HCT116 (cell line): ENCODE measurements at places on chromosomes 2 and 18. TPM values are rescaled to one million over a fixed set of nuclear protein-coding genes. Genes with fewer than 3 reads are reported as not detected.

The SCN9A gene
- total RNA-seq = 0.07 TPM

The STAT4 gene
- 2.0 TPM for total RNA-seq

The PARD6G gene
- 12.8 TPM for total RNA-seq

The TFCP2L1 gene
- total RNA-seq = 8.4 TPM

The YPEL5 gene
- 27.1 TPM for total RNA-seq

The ZNF396 gene
- 1.3 TPM for total RNA-seq

The LINC00305 gene
- not detected for total RNA-seq

The GLI2 gene
- 3.4 TPM for total RNA-seq

The HOXD13 gene
- not detected for total RNA-seq

The SEPTIN10 gene
- total RNA-seq = 113 TPM

The CAPN14 gene
- total RNA-seq = not detected

The TP53I3 gene
- 20.1 TPM for total RNA-seq

The RESP18 gene
- total RNA-seq = not detected

DNA sequence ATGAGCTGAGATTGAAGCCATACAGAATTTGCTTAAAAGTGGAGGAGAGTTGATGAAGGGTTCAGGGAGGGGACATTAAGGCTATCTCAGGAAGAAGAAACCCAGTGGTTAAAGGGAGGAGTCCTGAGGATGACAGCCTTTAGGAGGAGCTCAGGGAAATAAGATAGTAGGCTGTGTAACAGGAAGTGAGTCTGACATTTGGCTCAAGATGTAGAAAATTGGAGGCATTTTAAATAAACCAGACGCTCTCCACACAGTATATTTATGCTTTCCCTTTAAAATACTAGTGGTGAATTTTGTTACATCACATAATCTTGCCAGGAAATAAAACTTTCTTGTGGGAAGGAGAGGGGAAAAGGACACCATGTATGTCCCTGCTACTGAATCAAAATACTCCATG, 11.6 kb downstream of the KCNH7 start:
- no peak overlapping the region for H3K4me3 ChIP-seq
- 0 out of 2 replicates have a peak, but pooled peaks cover 8% of the 10 kb centered on the region for H3K27me3 ChIP-seq
- no peak overlapping the region for H3K27ac ChIP-seq
- H3K4me1 ChIP-seq = no peaks in the 10 kb centered on the region
- H3K36me3 ChIP-seq = no peaks in the 10 kb centered on the region

DNA sequence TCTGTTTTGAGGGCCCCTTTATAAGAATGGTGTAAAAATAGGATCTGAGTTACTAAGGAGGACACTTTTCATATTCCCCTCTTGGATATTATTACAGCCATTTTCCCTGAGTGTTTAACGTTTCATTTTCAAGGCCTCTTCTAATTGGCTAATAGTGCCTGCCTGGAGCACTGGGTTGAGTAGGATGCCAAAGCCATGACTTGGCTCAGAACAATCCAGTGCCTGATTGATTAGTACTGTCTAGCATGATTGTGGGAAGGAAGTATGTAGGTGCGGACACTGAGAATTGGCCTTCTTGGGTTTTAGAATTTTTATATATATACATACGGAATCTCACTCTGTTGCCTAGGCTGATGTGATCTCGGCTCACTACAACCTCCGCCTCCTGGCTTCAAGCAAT, 66.1 kb downstream of the NAB1 start:
- H3K27me3 ChIP-seq = no peaks in the 10 kb centered on the region
- peak; percentile 27 for DNase-seq

DNA sequence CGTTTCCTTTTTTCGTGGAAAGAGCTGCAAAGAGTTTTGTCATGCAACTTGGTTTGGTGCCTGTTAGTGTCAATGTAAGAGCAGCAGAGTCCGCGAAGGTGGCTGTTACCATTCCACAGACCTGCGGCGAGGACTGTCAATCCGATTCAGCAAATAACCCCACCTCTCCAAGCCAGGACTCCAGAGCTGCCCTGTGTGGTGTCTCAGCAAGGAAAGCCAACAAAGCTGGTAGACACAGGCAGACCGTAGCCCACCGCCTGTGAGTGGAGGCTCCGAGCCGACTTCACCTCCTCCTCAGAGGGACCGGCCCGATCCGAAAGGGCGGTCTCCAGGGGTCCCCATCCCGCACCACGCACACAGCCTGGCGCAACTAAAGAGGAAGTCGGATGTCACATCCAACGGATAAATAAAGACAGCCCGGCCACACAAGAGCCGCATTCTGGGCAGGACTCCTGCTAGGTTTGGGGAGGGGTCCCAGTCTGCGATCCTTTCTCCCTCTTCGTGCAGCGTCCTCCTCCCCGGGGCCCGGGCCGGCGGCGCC, 819 bp downstream of the ANKRD44 start:
- DNase-seq = no peak
- no peaks in the 10 kb centered on the region for H3K36me3 ChIP-seq
- no peak overlapping the region for H3K27ac ChIP-seq
- no peaks in the 10 kb centered on the region for H3K27me3 ChIP-seq
- H3K4me3 ChIP-seq = peak overlapping the region; percentile 21; the same call in 1 of the 2 replicates
- H3K4me1 ChIP-seq = peaks cover 16% of the 10 kb centered on the region

DNA sequence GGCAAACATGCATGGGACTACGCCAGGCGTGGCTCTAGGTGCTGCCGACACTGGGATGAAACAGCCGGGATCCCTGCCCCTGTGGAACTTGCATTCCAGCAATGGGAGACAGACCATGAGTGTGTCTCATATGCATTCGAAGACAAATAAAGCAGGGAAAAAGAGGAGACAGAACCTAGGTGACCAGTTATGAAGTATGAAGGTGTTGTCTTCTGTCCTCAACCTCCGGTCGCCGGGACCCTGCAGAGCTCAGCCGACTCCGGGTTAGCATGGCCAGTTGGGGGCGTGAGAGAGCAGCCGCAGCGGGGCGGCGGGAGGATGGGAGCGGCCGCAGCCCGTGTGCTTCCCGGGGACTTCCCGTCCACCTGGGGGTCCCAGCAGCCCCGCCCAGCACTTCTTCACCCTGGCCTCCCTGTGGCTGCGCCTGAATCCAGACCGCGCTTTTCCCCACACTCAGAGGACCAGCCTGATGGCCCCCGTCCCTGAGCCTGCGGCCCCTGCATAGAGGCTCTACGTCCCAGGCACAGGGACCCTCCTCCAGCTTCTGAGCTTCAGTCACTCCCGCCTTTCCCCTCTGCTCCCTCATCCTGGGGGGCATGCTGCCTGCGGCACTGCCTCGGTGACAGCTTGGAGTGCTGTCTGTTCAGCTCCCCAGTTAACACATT, 11.4 kb downstream of the ID2 start:
- H3K4me3 ChIP-seq = no peak overlapping the region
- no peaks in the 10 kb centered on the region for H3K27me3 ChIP-seq
- peaks cover 12% of the 10 kb centered on the region for H3K4me1 ChIP-seq
- DNase-seq = no peak

- no peak for DNase-seq
- H3K27me3 ChIP-seq = no peaks in the 10 kb centered on the region
- H3K4me3 ChIP-seq = no peak overlapping the region
- no peaks in the 10 kb centered on the region for H3K4me1 ChIP-seq
- H3K36me3 ChIP-seq = no peaks in the 10 kb centered on the region
Observed at GRCh38 chr2:116517936-116518335, 1296.6 kb upstream of the DDX18 start.

GRCh38 chr2:156622491-156622890, 186.3 kb downstream of the GPD2 start:
- no peaks in the 10 kb centered on the region for H3K36me3 ChIP-seq
- H3K27me3 ChIP-seq = no peaks in the 10 kb centered on the region
- H3K4me3 ChIP-seq = no peak overlapping the region
- H3K4me1 ChIP-seq = no peaks in the 10 kb centered on the region
- DNase-seq = no peak

- H3K4me3 ChIP-seq = no peak overlapping the region
- H3K27ac ChIP-seq = no peak overlapping the region
- H3K36me3 ChIP-seq = no peaks in the 10 kb centered on the region
- DNase-seq = no peak
Observed at GRCh38 chr2:152433289-152433688, 98.3 kb downstream of the FMNL2 start.

- DNase-seq = no peak
- H3K27me3 ChIP-seq = peaks cover 6% of the 10 kb centered on the region; the same call in 1 of the 2 replicates
- no peak overlapping the region for H3K27ac ChIP-seq
- H3K4me1 ChIP-seq = peaks cover 7% of the 10 kb centered on the region; the same call in 1 of the 2 replicates
- no peak overlapping the region for H3K4me3 ChIP-seq
Observed at GRCh38 chr18:470661-471501, 29.6 kb downstream of the COLEC12 start.

DNA sequence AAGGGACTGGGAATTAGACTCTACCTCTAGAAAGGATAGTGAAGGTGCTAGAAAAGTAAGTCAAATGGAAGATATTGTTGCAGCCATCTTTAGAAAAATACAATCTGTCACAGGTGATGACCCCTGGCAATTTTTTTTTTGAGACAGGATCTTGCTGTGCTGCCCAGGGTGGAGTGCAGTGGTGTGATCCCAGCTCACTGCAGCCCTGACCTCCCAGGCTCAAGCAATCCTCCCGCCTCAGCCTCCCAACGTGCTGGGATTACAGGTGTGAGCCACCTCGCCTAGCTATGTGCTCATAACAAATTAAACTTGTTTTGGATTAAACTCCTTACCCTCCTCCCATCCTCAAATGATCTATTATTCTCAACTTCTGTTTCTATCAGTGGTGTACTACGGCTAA, 3.8 kb upstream of the GIGYF2 start:
- H3K27ac ChIP-seq = no peak overlapping the region
- H3K36me3 ChIP-seq = no peaks in the 10 kb centered on the region
- H3K4me3 ChIP-seq = no peak overlapping the region
- no peak for DNase-seq
- H3K27me3 ChIP-seq = no peaks in the 10 kb centered on the region
- peaks cover 8% of the 10 kb centered on the region for H3K4me1 ChIP-seq

DNA sequence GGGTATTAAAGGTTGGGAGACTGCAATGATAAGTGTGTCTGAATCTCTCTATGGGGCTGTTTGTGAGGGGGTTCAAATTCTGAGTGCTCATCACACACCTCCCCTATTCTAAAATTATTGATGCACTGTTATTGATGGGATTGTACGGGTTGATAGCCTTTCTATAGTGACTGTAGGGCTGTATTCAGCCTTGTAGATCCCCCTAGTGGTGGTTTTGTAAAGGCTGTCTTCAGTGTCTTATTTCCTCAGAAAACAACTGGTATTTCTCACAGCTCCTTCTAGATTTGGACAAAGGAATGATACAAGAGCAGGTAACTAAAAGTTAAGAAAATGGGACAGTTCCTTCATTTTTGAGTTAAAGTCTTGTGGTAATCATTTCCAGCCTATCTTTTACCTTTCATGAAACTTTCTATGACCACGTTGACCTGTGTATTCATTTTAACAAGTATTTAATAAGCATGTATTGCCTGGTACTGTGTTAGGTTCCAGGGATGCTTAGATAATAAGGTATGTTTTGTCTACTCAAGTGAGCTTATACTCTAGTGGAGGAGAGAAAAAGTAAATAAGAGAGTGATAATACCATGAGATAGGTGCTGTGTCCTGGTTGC, 21.2 kb downstream of the SMAD4 start:
- H3K4me3 ChIP-seq = no peak overlapping the region
- peak; percentile 38 for DNase-seq
- peaks cover 11% of the 10 kb centered on the region for H3K36me3 ChIP-seq
- no peaks in the 10 kb centered on the region for H3K4me1 ChIP-seq
- no peaks in the 10 kb centered on the region for H3K27me3 ChIP-seq
- H3K27ac ChIP-seq = no peak overlapping the region

GRCh38 chr2:191218292-191218898, 26.8 kb upstream of the MYO1B start:
- H3K36me3 ChIP-seq = no peaks in the 10 kb centered on the region
- peak; percentile 67 for DNase-seq
- H3K4me3 ChIP-seq = no peak overlapping the region
- H3K27me3 ChIP-seq = no peaks in the 10 kb centered on the region
- H3K27ac ChIP-seq = no peak overlapping the region

DNA sequence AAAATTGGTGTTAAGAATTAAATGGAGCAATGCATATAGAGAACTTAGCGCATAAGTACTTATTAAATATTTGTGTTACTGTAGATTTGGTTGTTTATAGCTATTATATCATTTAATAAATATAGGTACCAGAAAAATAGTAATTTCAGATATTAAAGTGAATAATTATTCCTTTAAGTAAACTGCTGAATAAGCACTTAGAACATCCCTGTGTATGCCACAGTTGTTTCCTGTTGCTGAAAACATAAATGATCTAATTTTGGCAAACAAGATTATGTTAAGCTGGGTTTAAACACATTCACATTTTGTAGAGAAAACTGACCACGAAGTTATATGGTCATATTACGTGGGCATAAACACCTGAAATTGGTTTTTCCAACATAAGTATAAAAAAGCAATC, 388.0 kb upstream of the ZNF804A start:
- no peaks in the 10 kb centered on the region for H3K4me1 ChIP-seq
- H3K36me3 ChIP-seq = no peaks in the 10 kb centered on the region
- H3K27ac ChIP-seq = no peak overlapping the region
- no peak for DNase-seq
- no peaks in the 10 kb centered on the region for H3K27me3 ChIP-seq
- no peak overlapping the region for H3K4me3 ChIP-seq

DNA sequence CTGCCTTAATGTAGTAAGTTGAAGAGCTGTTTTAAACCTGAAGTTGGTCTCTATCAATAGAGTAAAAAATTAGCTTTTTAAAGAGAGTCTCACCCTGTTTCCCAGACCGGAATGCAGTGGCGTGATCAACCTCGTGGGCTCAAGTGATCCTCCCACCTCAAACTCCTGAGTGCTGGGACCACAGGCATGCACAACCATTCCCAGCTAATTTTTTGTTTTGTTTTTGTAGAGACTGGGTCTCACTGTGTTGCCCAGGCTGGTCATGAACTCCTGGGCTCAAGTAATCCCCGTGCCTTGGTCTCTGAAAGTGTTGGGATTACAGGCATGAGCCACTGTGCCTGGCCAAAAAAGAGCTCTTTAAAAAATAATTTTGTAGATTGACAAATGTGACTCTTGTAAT, 40.3 kb downstream of the CRIM1 start:
- H3K36me3 ChIP-seq = no peaks in the 10 kb centered on the region
- DNase-seq = no peak
- peaks cover 5% of the 10 kb centered on the region; the same call in 1 of the 2 replicates for H3K4me1 ChIP-seq
- H3K27ac ChIP-seq = no peak overlapping the region
- H3K27me3 ChIP-seq = no peaks in the 10 kb centered on the region

- H3K27ac ChIP-seq = no peak overlapping the region
- H3K36me3 ChIP-seq = no peaks in the 10 kb centered on the region
- DNase-seq = no peak
- no peaks in the 10 kb centered on the region for H3K27me3 ChIP-seq
- H3K4me1 ChIP-seq = no peaks in the 10 kb centered on the region
Observed at GRCh38 chr2:236036045-236036444, 132.1 kb downstream of the GBX2 start.

GRCh38 chr2:52402128-52402527, 1365.5 kb upstream of the CHAC2 start:
- no peaks in the 10 kb centered on the region for H3K4me1 ChIP-seq
- H3K27ac ChIP-seq = no peak overlapping the region
- H3K36me3 ChIP-seq = no peaks in the 10 kb centered on the region
- no peaks in the 10 kb centered on the region for H3K27me3 ChIP-seq

DNA sequence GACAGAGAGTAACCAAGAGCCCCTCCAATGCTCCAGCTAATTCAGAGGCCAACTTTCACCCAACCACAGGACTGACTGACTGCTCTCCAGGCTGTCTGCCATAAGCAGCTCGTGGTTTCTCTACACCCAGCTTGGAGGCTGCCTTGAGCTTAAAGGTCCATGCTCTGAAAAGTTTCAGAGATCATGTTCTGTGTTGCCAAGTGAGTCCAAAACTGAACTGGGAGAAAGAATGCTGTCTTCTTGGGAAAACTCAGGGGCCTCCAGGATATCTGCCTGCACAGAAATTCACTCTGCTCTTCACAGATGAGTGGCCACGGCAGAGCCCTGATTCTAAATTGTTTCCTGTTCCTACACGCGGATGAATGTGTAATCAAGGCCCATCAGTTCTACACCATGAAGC, 51.1 kb downstream of the LPIN2 start:
- H3K27ac ChIP-seq = no peak overlapping the region
- no peaks in the 10 kb centered on the region for H3K4me1 ChIP-seq
- H3K4me3 ChIP-seq = no peak overlapping the region
- no peak for DNase-seq
